ENCODE measurements at places on chromosomes 4 and X. TPM values are rescaled to one million over a fixed set of nuclear protein-coding genes. Genes with fewer than 3 reads are reported as not detected.

EBP gene
- total RNA-seq, result 50.2 TPM

DNA sequence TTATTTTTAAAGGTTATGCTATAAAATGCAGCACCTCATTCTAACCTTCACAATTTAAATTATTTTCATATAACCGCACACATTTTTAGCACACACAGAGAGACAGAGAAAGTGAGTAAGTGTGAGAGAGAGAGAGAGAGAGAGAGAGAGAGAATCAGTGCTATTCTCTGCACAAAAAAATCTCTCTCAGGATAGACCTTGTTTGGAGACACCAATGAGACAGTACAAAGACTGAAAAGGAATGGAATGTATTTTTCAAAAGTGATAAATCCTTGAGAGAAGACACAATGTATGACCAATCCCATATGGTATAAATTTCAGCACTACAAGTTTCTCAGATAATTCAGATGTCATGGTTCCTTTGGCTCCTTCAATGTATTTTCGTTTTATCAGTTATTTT, 132.1 kb upstream of the PCDH18 start:
- H3K4me1 ChIP-seq, result no peaks in the 10 kb centered on the region
- no peak for DNase-seq
- no peak overlapping the region for H3K27ac ChIP-seq
- H3K4me3 ChIP-seq, result no peak overlapping the region

DNA sequence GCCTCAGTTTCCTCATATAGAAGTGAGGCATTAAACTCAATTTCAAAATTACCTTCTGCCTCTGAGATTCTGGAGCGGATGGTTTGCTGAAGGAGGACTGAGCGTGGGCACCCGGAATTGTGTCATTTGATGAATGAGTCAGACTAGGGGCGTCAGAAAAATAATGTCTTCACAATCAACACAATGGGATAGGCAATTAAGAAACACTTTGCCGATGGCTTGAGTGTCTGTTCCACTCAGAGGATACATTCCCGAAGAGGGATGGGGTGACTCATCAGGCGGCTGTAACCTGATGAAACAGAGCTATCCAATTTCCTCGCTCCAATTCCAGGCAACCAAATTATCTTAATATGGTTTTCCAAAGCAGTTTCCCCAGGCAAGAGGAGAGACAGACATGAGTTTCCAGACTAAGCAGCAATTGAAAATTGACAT, 1.2 kb upstream of the CHRNA9 start:
- no peaks in the 10 kb centered on the region for H3K36me3 ChIP-seq
- no peaks in the 10 kb centered on the region for H3K27me3 ChIP-seq
- DNase-seq, result no peak

GRCh38 chrX:150536455-150537116, 31.8 kb upstream of the MTM1 start:
- no peaks in the 10 kb centered on the region for H3K36me3 ChIP-seq
- no peak overlapping the region for H3K27ac ChIP-seq
- H3K4me1 ChIP-seq, result peaks cover 15% of the 10 kb centered on the region
- DNase-seq, result peak; percentile 72
- no peak overlapping the region for H3K4me3 ChIP-seq

DNA sequence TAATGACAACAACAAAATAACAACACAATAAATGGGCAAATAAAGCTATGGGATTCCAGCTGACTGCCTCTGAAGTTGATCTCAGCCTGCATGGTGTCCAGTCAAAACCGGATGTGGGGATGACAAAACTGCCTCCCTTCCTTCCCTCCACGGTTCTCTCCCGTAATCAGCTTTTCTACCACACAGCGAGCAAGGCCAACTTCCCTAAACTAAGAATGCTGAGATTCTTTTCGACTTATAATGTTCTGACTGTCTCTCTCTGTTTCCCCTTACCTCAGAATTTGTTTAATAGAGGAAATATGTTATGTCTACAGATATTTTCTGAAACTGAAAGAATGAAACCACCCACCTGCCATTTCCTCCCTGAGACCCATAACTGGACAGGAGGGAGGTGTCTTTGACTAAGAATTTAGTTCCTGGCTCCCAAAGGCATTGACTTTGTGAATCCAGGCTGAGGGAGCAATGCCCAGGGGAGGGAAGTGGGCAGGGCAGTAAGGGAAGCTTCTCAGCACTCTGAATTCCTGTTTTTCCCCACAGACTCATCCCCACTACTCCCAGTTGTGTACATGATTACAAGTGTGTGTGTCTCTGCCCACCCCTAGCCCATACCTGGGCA, 1.0 kb upstream of the TLR1 start:
- peak overlapping the region; percentile 63 for H3K4me3 ChIP-seq
- peak overlapping the region; percentile 93 for H3K27ac ChIP-seq
- peaks cover 21% of the 10 kb centered on the region for H3K36me3 ChIP-seq
- H3K4me1 ChIP-seq, result peaks cover 43% of the 10 kb centered on the region

- H3K36me3 ChIP-seq, result no peaks in the 10 kb centered on the region
- H3K4me1 ChIP-seq, result peaks cover 8% of the 10 kb centered on the region
- H3K27ac ChIP-seq, result no peak overlapping the region
- no peak for DNase-seq
- no peaks in the 10 kb centered on the region for H3K27me3 ChIP-seq
These were observed 82.6 kb downstream of the SCD5 start for GRCh38 chr4:82715731-82716617.

- H3K27ac ChIP-seq, result no peak overlapping the region
- no peaks in the 10 kb centered on the region for H3K27me3 ChIP-seq
- H3K4me3 ChIP-seq, result no peak overlapping the region
- no peaks in the 10 kb centered on the region for H3K36me3 ChIP-seq
- no peak for DNase-seq
These were observed 5.6 kb downstream of the PRDM8 start for GRCh38 chr4:80202741-80203553.

DNA sequence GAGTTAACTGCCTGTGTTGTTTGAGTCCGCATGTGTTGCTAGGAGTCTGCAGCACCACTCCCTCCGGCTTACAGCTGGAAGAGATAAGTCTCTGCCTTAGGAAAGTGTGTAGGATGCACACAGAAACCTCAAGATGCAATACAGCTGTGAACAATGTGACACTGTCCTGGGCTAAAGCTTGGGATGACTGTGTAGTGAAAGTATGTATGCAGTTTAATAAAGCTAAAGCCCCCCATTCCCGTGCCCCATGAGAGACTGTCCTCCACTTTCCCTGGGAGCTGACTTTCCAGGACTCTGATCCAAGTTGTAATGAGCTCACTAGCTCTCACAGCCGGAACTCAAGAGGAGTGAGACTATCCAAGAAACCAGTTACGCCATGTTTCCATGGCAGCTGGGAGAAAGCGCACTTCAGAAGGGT, 156.6 kb upstream of the FTHL17 start:
- no peak overlapping the region for H3K27ac ChIP-seq
- H3K4me1 ChIP-seq, result no peaks in the 10 kb centered on the region
- no peaks in the 10 kb centered on the region for H3K36me3 ChIP-seq
- H3K27me3 ChIP-seq, result no peaks in the 10 kb centered on the region
- no peak overlapping the region for H3K4me3 ChIP-seq
- no peak for DNase-seq

GRCh38 chrX:75365243-75365975, 91.5 kb downstream of the UPRT start:
- no peaks in the 10 kb centered on the region for H3K4me1 ChIP-seq
- no peak for DNase-seq
- H3K4me3 ChIP-seq, result no peak overlapping the region
- H3K27ac ChIP-seq, result no peak overlapping the region
- H3K36me3 ChIP-seq, result no peaks in the 10 kb centered on the region

DNA sequence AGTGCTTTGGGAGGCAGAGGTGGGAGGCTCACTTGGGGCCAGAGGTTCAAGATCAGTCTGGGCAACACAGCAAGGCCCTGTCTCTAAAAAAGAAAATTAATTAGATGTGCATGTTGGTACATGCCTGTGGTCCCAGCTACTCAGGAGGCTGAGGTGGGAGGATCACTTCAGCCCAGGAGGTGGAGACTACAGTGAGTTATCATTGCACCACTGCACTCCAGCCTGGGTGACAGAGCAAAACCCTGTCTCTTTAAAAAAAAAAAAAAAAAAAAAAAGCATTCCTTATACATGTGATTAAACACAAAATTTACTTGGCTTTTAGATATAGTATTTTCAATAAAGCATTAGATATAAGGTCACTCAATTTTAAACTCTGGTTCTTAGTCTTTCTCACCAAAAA, 34.9 kb downstream of the SMARCA1 start:
- no peaks in the 10 kb centered on the region for H3K27me3 ChIP-seq
- H3K4me1 ChIP-seq, result no peaks in the 10 kb centered on the region
- H3K4me3 ChIP-seq, result no peak overlapping the region
- no peak for DNase-seq
